ENCODE measurements at places on chromosomes 3 and 15.

DNA sequence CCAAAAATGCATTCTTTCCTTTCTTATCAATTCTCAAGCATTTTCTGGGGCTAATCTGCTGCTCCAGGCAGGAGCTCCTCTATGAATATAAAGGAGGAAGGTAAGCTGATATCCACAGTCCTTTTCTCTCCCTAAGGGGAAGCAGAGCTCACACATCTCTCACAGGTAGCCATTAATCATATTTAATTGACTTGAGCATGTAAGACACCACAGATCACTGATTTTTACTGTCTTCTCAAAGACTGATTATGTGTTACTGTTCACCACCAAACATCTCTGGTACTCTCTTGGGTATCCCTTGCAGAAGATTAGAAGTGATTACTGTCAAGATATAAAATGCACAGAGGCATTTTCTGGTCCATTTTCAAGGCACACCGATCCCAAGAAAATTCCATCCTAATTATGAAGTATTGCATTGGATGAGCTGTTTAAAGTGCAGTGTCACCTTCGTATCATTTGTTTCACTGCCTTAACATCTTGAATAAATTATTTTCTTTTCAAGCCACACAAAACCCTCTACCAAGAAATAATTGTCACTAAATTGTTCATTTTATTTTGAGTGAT, 100.7 kb downstream of the ARPP21 start:
- DNase-seq, result no peak

- no peak for DNase-seq
These were observed 745.7 kb upstream of the CCDC54 start for GRCh38 chr3:106631373-106632108.

- no peak for DNase-seq
These were observed 313.4 kb downstream of the SQOR start for GRCh38 chr15:45948181-45948621.

DNA sequence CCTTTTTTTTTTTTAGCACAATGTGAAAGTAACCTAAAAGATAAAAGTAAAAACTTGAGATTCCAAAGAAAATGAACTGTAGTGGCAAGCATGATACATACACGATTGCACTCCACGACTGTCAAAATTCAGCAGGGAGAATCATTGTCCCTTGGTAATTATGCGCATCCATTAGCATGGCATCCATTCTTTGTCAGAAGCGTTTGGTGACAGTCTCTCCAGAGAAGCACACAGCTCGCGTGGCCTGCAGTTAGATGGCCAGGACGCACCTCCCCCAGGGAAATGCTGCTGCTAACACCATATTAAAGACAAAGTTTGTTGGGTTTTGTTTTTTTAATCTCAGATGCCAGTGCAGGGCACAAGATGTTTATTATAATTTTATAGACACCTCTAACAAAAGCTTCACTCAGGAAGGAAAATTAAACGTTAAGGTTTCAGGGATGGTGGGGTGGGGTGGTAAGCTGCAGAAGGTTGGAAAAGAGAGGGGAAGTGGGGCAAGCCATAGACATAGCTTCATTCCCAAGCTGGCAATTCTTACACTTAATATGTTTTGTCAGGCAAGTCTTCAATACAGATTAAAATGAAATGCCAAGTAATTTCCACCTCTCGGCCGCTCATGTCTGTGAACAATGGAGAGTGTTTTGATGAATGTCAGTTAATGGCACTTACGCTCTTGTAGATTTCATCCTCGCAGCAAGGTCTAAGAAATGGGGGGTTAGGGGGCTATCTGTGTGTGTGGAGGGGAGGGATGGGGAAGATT, 142.8 kb upstream of the TOPAZ1 start:
- DNase-seq, result no peak
